Activated CD4-positive, alpha-beta T cell treated with anti-CD3 and anti-CD28 coated beads for 4 hours (primary cell): ENCODE measurements at places on chromosomes 6 and 20.

- no peak for DNase-seq
Observed at GRCh38 chr6:85405853-85406198, 44.1 kb upstream of the NT5E start.

- peak; percentile 95 for DNase-seq
Observed at GRCh38 chr6:53064726-53065265, 408 bp upstream of the FBXO9 start.

GRCh38 chr20:54217762-54218161, 9.9 kb downstream of the PFDN4 start:
- DNase-seq = no peak

- no peak for DNase-seq
Observed at GRCh38 chr6:26534681-26535465, 3.3 kb upstream of the HMGN4 start.

GRCh38 chr6:42947950-42948349, 12.6 kb upstream of the GNMT start:
- DNase-seq = no peak

DNA sequence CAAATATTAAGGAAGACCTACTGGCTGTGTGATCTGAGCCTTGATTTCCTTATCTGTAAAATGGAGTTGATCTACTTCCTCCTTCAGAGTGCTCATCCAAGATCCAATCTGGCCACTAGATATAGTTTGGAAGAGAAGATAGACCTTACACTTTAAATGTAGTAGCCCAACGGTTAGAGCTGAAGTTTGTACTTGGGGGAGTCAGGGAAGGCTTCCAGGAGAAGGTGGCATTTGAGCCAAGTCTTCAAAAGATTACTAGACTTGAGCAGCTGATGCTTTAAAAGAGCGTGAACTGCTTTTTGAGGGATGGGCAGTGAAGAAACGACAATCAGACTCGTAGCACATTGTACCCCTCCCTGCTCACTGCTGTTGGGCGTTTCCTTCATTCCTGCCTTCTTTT, 3.6 kb downstream of the LBP start:
- DNase-seq = no peak

DNA sequence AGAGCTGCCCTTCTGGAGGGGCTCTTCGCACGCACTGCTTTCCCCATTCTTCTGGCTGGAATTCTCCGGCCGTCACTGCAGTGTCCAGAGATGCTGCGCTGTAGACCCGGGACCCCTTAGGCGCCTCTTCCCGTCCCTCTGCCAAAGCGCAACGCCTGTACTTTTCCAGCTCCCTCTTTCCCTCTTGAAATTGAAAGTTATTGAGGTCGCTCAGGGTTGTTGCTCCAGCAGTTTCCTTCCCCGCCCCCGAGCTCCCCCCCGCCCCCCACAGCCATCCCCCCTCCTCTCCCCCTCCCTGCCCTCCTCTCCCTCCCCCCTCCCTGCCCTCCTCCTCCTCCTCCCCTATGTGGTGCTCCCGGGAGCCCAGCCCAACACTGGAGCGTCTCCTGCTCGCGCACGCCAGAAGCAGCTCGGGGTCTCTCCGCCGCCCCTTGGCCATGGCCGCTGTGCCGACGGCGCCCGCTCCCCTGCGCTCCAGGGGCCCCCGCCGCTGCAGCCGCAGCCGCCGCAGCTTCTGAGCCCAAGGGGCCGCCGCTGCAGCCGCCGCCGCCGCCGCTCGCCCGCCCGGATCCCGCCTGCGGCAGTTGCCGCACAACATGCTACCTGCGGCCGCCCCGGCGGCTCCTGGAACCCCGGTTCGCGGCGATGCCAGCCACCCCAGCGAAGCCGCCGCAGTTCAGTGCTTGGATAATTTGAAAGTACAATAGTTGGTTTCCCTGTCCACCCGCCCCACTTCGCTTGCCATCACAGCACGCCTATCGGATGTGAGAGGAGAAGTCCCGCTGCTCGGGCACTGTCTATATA, at the start of gene RSPO3:
Gene RSPO3 (plus strand): TSS at position 374 of the 804 bp plus-strand sequence. CDS start 522 bp downstream, outside the sequence.
- DNase-seq = no peak

DNA sequence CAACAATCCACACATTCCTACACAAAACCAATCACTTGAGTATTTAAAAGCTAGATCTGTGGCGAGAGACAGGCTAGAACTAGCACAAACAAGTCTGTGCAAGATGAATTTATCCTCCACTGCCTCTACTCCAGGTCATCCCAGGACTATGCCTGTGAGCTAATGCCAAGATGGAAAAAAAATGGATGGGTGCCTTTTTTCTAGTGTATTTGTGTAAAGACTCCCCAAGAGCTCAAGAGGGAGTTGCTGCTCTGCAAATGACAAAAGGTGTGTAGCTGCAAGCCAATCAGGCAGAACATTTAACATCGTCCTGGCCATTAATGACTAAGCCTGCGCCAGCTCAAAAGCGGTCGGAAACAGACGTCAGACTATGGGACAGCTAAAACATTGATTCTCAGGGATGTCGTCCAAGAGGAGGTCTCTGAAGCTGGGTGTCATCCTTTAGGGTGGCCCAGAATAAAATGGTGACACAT, 21.9 kb downstream of the ATXN1 start:
- DNase-seq = no peak

DNA sequence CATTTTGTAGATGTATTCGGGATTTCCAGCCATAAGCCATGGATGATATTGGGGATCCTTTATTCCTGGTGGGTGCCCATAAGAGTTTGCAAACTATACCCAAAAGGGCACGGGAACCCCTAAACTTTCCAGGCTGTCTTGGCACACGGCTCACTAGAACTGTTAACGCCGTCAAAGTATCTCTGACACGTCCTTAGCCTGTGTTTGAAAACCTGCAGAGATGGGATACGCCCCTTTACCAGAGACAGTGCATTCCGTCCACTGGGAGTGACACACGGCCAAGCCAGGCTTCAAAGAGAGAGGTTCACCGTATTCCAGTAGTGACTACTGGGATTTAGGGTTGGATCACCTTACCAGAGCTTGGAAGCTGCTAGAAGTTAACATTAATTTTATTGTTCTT, 95.0 kb downstream of the THBS2 start:
- DNase-seq = no peak

- DNase-seq = no peak
Observed at GRCh38 chr20:40945754-40946450, 82.7 kb upstream of the TOP1 start.

DNA sequence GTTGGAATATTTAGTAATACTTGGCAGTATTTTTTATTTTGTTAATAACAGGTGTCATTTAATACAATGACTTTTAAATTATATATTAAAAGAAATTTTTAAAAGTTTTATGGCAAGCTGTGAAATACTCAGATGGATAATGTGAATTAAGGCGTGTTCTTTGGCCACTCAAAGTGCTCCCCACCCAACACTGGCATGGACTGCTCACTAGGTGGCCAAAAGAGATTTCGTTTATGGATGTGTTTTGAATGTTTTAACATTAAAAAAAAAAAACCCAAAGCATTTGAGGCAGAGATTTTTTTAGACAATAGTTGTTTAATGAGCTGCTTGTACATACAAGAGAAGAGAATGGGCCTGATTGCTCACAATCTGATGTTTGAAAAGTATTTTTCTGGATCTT, 86.5 kb downstream of the QKI start:
- DNase-seq = no peak

GRCh38 chr6:15252195-15252594, 6.3 kb downstream of the JARID2 start:
- no peak for DNase-seq

GRCh38 chr6:79416931-79417330, 120.3 kb downstream of the LCA5 start:
- no peak for DNase-seq

GRCh38 chr20:37937686-37938085, 34.8 kb downstream of the VSTM2L start:
- DNase-seq = no peak

- DNase-seq = no peak
Observed at GRCh38 chr6:27547157-27548075, 74.5 kb upstream of the ZNF184 start.

DNA sequence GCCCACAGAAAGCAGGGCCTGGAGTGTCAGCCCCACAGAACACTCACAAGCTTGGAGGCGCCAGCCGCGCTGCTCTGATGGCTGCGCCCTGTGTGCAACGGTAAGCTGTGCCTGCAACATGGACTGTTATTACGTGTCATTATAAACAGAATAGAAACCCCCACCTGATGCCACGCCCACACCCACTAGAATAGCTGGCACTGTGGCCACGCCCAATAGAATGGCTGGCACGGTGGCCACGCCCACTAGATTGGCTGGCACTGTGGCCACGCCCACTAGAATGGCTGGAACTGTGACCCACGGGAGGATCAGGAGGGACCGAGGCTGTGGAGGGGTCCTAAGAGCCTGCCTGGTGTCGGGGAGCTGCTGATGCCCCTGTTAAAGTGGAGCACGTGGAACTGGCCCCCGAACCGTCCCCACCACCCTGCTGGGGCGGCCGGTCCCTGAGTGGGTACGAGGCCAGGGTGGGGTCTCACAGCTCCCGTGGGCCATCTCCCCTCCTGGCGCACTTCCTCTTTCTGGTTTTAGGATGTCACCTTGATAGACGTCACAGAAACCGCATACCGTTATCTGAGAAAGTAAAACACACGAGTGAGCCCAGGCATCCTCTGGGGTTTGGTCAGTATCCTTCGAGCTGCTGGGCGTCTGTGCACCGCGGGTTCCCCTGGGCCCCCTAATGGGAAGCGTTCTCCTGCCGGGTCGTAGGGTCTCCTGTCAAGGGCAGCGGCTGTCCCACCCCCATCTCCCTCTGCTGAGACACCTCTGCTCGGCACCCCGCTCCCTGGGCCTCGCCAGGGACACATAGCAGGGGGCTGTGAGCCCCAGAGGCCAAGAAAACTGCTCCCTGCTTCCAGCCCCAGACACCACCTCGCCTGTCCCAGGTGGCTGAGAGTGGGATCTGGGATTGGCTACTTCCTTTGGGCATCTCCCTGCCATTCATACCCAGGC, 25.4 kb downstream of the SLC17A9 start:
- peak; percentile 87 for DNase-seq

- DNase-seq = no peak
Observed at GRCh38 chr20:25046181-25046641, 11.7 kb downstream of the ACSS1 start.

- DNase-seq = no peak
Observed at GRCh38 chr20:35981969-35982368, 13.6 kb downstream of the CNBD2 start.

DNA sequence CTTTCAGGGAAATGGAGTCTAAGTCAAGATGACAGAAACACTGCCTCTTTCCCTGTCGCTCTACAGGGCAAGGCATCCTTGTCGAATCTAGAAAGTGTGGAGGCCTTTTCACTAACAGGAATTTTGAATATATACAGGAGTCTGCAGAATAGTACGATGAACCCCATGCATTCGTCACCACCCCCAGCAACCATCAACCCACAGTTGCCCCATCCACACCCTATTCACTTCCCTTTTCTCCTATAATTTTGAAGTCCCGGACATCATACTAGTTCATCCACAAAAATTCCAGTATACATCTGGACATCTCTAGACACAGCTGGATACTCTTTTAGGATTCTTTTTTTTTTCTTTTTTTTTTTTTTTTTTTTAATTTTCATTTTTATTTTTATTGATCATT, 80.7 kb upstream of the RIN2 start:
- DNase-seq = no peak

DNA sequence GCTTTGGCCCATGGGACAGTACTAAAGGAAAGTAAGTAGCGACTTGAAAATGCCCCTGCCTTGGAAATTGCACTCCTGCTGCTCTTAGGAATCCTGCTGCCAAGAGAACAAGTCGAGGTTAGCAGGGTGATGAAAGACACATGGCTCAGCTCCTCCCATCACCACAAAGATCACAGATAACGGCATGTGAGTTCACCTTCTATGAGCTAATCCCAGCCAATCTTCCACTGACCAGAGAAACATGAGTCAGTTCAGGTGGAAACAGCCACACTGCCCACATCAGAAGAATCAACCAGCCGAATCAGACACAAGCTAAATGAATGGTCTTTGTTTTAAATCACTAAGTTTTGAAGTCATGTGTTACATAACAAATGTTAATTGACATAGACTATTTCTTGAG, 106.3 kb downstream of the PRKN start:
- DNase-seq = no peak

- DNase-seq = no peak
Observed at GRCh38 chr20:58342104-58342945, 32.8 kb downstream of the RAB22A start.

- DNase-seq = no peak
Observed at GRCh38 chr6:138662471-138662870, 111.1 kb upstream of the CCDC28A start.

- DNase-seq = no peak
Observed at GRCh38 chr6:107550241-107550840, 60.4 kb downstream of the SOBP start.

GRCh38 chr20:40813029-40813431, 124.0 kb upstream of the MAFB start:
- DNase-seq = no peak

DNA sequence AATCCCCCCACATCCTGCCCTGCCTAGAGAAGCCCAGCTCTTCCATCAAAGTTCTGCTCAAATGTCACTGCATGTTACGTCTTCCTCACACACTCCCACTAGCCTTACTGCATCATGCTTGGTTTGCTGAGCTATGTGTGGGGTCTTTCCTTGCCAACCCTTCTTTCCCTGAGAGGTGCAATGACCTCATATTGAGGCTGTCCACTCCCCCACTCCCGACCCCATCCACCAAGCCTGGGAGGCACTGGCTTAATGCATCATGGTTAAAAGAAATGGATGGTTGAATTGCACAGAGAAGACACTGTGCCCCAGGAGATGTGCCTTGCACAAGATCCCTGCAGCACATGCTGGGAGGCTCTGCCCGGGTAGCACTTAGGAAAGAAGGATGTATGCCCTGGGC, 7.7 kb upstream of the IRF4 start:
- no peak for DNase-seq

GRCh38 chr20:59837623-59838394, 95.6 kb downstream of the SYCP2 start:
- no peak for DNase-seq

DNA sequence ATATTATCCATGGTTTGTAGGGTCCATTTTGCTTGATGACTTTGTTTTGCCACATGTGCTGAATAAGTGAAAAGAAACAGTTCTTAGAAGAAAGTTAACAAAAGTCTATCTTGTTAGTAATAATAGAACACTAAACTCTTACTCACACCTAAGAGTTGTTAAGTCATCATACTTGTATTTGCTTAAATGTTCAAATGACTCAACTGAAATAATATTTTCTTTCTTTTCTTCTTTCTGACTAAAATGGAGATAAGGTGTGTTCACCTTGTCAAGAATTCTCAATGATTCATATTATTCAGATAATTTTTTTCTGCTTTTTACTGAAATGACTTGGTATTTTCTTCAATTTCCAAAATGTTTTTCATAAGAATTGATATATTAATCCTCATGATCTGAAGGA, 327.2 kb downstream of the HTR1B start:
- DNase-seq = no peak

GRCh38 chr20:46694484-46694883, 5.2 kb upstream of the TP53RK start:
- DNase-seq = no peak

- no peak for DNase-seq
Observed at GRCh38 chr6:15776458-15776980, 113.7 kb upstream of the DTNBP1 start.

GRCh38 chr20:9417665-9418064, 96.7 kb upstream of the LAMP5 start:
- no peak for DNase-seq

GRCh38 chr20:11207749-11208502, 534.1 kb upstream of the JAG1 start:
- no peak for DNase-seq
